ENCODE measurements at places on chromosomes 3 and 15. TPM values are rescaled to one million over a fixed set of nuclear protein-coding genes. Genes with fewer than 3 reads are reported as not detected.
A peak's percentile ranks its signal among the peaks of the same experiment; 100 is the strongest.

DNA sequence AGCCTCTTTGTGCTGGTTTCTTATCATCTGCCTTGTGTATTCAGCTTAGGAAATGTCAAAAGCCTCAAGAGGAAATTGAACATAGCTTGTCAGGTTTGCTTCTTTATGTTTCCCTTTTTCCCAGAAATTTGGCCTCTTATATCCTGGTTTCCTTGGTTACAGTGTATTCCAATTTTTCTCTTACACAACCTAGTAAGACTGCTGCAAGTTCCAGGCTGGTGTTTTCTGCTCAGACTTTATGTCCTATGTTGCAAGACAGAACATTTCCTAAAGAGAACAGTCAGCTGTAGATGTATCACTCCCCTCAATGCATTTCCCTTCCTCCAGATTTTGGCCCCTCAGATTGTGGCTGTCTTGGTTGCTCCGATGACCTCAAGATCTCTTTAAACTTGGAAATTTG lies 102.5 kb downstream of the SH3GL3 start:
- DNase-seq, result no peak

GRCh38 chr15:36911322-36911944 lies 188.9 kb downstream of the MEIS2 start:
- DNase-seq, result no peak

UNC13C gene
- total RNA-seq, result 0.13 TPM

DNA sequence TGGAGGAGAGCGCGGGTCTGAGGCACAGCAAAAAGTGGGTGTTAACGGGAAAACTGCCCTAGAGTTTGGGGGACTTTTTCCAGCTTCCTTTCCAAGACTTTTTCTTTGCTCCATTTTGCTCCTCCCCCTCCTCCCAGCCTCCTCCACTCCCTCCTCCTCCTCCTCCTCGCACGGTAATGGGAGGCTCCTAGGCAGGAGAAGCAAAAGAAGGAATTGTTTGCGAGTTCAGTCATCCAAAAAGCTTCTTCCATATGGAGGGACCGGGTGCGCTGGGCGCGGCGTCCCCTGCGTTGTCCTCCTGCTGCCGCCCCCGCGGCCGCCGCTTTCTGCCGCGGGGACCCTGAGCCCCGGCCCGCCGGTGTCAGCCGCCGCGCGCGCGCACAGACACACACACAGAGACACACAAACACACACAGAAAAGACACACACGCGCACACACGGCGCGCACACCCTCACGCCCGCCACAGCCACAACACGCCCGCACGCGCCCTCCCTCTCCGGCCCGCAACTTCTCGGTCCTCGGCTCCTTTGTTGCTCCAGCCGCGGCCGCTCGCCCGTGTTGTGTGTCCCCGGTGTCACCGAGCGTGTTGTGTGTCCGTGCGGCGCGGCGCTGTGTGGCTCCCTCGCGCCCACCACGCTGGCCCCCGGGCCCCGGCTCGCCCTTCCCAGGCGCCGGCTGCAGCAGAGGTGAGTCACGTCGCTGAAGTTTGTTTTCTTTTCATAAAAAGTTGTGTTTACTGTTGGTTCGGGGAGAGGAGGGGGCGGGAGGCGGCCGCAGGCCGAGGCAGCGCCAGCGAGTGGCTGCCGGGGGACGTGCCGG lies at the start of gene BOC:
Gene BOC, plus strand, starts transcription at position 228 of the 820 bp plus-strand sequence. CDS start 38,246 bp downstream, outside the sequence.
- peak; percentile 20 for DNase-seq

CTXN2 gene
- total RNA-seq, result 0.07 TPM

- DNase-seq, result no peak
These were observed 28.5 kb downstream of the PTPRG start for GRCh38 chr3:61589856-61590255.

- no peak for DNase-seq
These were observed 14.8 kb downstream of the MRPS11 start for GRCh38 chr15:88482263-88482662.

GRCh38 chr3:112965656-112966055 lies 9.2 kb downstream of the CD200R1 start:
- DNase-seq, result no peak

CGNL1 gene
- 3.9 TPM for total RNA-seq

REC114 gene
- not detected for total RNA-seq

DNA sequence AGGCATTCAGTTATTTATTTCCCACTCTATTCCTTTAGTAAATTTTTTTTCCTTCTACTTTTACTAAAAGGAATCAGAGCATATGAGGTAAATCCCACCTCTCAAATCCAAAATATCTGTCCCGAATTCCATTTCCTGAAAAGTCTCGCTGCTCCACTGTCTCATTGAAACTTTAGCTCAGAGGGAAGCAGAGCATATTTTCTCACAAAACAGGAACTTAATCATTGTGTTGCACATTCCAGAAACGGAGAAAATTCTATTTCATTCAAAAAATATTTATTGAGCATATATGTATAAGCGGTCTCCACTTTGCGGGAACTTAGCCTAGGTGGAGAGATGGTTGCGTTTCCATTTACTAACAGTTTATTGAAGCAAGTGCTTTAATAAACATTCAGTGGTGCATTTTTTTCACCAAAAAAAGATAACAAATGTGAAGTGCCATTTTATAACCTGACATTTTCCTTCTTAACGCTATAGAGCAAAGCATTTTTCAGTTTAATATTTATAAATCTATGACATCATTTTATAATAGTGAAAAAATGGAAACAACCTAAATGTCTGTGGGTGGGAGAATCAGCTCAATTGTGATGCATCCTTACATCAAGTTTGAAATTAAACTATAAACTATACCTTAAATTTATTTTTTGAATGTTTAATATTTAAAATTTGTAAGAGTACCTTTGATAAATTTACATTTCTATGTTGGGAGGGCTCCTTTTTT lies 67.2 kb upstream of the CSTA start:
- DNase-seq, result no peak

DNAH12 gene
- 0.05 TPM for total RNA-seq

DNA sequence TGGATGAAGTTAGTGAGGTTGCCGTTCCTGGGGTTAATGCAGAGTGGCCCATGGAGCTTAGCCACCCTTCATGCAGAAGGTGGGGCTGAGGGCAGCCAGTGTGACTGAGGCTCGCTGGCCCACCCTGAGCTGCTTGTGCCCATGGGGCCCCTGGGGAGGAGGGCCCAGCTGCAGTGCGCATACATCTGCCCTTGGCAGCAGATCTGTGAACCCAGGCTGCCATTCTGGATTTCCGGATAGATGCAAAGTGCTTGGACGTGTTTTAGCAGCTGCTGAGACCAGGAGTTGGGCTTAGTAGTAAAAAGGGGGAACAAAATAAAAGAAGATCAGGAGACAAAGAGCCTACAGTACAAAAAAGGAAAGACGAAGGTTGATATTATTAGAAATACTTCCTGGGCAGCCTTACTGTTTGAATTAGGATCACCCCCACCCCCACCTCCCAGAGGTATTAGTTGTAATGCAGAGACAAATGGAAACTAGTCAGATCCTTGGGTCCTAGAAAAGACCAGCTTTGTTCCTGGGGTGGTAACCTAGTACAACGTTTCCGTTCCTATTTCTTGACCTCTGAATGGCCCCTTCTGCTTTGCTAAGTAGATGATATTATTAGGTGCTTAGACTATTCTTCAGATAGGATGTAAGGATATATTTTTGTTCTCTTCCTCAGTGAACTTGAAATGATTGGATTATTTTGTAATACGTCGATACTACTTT lies 70.2 kb downstream of the IGF1R start:
- no peak for DNase-seq

GRCh38 chr3:144128108-144128892 lies 156.7 kb downstream of the DIPK2A start:
- no peak for DNase-seq

GRCh38 chr15:74651242-74651741 lies 35.7 kb downstream of the CLK3 start:
- DNase-seq, result no peak

GRCh38 chr3:87993566-87993965 lies 65.2 kb downstream of the CGGBP1 start:
- no peak for DNase-seq

MYD88 gene
- 70.4 TPM for total RNA-seq

- DNase-seq, result no peak
These were observed 116.5 kb upstream of the SLC2A2 start for GRCh38 chr3:171142985-171143384.

DNA sequence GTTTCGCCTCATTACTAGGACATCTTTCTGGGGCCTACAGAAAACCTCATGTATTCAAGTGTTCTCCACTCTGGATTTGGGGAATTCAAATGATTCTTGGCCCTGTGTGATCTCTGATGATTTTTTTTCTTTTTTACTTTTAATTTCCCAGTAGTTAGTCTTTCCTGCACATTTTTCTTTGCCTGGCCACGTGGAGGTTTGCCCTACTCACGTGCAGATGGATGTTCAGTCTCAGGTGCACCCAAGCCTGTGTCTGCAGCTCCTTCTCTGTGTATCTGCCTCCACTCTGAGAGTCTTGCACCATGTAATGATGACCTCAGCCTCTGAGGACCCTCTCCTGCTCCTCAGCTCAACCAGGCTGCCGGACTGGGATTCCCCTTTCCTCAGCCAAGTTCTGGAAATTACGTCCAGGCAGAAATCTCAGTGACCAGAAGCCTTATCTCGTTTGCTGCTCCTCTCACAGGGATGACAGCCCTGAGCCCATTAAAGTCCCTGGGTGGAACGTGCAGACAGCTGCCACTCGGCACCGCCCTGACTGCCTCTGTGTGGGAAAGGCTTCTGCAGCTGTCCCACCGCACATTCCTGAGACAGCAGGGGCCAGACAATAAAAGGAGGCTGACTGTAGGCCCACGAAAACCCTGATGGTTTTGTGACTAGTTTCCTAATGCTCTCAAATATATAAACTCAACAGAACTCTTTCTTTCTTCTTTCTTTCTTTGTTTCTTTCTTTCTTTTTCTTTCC lies 31.4 kb upstream of the GABRB3 start:
- no peak for DNase-seq

ANKDD1A gene
- 1.9 TPM for total RNA-seq

GRCh38 chr3:13022348-13023234 lies 50.6 kb downstream of the IQSEC1 start:
- peak; percentile 51 for DNase-seq

DNA sequence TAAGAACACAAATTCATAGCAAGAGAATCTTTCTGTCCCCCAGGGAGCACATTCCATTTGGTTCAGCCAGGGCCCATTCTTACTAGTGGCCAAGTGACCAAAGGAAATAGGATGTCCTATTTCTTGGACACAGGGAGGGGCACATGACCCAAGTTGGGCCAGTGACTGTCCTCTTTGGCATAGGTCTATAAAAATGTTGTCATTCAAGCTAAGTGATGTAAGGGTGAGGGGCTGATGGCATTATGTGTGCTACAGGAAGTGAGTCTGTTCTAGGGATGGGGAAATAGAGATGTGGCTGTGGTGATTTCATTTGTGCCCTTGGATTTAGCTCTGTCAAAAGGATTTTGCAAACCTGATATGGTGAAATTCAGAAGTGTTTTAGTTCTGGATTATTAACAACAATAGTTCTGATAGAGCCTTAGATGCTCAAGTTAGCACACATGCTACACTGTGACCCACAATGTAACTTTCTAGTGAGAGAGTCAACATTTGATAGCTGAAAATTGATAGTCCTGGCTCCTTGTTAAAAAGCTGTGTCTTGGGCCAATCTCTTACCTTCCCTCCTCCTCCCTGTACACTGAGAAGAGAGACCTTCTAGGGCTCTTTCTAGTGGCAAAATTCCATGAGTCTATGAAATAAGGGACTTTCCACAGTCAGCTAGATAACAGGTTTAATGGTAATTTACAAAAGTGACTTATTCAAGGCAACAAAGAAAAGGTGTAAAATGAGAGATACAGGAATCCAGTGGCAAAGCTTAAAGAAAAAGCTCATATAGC lies 117.2 kb downstream of the THRB start:
- DNase-seq, result no peak

EFCC1 gene
- 1.7 TPM for total RNA-seq

GRCh38 chr15:58517252-58517681 lies 85.5 kb downstream of the LIPC start:
- no peak for DNase-seq

GRCh38 chr3:114449271-114450007 lies 155.6 kb downstream of the TIGIT start:
- no peak for DNase-seq

VPS13C gene
- total RNA-seq, result 33.9 TPM

DNA sequence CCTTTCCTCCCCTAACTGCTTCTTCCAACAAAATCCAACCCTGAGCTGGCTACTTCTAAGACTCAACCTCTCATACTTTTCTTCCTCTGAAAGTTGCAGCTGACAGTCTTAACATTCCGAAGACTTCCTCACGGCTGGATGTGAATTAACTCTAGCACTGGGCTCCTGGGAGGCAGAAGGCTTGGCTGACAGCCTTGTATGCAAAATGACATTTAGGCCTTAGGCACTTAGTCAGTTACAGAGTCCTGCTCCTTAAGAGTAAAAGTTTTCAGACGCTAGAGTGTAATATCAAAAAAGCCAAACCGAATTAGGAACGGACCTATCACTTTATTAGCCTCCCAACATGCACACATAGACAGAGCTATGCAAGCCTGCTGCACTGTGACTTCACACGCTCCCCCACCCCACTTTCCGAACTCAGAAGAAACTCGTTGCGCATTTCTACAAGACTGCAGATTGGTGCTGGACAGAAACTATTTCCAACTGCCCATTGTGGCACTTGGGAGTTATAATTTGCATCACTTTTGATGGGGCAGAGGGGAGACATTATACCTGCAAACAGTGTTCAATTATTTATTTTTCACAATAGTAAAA lies 15.5 kb upstream of the ANXA2 start:
- no peak for DNase-seq

ADAMTS7 gene
- 1.6 TPM for total RNA-seq

DNA sequence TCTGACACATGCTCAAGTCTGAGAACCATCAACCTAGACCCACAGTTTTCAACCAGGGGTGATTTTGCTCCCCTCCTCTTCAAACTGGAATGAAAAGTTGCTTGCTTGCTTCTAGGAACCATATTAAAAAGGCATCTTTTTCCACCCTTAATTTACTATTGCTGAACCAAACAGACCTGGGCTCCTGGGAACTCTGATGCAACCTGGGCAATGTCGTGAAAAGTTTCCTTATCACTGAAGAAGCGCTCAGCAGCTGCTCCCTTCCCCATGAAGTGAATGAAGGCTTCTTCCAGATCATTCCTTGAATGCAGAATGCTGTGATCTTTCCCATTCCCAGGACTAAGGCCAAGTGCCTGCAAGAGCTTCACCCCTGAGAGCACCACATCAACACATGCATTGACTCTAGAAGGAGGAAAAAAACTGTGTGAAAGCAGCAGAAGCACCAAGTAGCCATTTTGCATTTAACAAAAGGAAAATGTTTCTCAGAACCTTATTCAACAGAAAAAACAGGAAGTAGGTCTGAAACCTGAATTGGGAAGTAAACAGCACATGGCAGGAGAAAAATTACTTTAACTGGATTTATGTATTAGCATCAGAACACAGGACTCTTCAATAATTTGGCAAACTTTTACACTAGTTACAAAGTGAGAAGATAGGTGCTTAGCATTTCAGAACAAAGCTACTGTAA lies 8.7 kb downstream of the ADPGK start:
- DNase-seq, result no peak

- DNase-seq, result no peak
These were observed 356.3 kb downstream of the FOXP1 start for GRCh38 chr3:71227270-71227661.

GRCh38 chr3:193237030-193237429 lies 4.0 kb upstream of the PLAAT1 start:
- DNase-seq, result no peak

GRCh38 chr15:27705056-27705455 lies 394.1 kb downstream of the OCA2 start:
- no peak for DNase-seq

IL20RB gene
- 0.96 TPM for total RNA-seq

GRCh38 chr3:52537726-52538421 lies 1.5 kb downstream of the UQCC5 start:
- peak; percentile 18 for DNase-seq

- no peak for DNase-seq
These were observed 66.3 kb upstream of the HES1 start for GRCh38 chr3:194069421-194070219.

GRM2 gene
- total RNA-seq, result 0.12 TPM

PLSCR5 gene
- not detected for total RNA-seq

- DNase-seq, result no peak
These were observed 92.0 kb downstream of the ZNF609 start for GRCh38 chr15:64552281-64552948.
